ENCODE measurements at places on chromosomes 7 and 10.

DNA sequence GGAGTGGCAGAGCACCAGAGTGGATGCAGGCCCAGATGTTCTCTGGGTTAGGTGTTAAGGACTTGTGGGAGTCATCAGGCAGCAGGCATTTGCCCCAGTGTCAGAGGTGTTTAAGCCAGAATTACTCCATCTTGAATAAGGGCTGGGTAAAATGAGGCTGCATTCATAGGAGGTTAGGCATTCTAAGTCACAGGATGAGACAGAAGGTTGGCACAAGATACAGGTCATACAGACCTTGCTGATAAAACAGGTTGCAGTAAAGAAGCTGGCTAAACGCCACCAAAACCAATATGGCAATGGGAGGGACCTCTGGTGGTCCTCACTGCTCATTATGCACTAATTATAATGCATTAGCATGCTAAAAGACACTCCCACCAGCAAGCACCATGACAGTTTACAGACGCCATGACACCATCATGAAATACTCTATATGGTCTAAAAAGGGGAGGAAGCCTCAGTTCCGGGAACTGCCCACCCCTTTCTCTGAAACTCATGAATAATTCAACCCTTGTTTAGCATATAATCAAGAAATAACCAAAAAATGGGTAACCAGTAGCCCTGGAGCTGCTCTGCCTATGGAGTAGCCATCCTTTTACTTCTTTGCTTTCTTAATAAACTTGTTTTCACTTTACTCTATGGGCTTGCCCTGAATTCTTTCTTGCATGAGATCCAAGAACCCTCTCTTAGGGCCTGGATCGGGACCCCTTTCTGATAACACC is 882 bp upstream of the LRRC61 start:
- no peak for DNase-seq

GRCh38 chr7:142838461-142839213 is 16.2 kb upstream of the EPHB6 start:
- DNase-seq, result no peak

GRCh38 chr10:48768144-48768766 is 83.6 kb downstream of the WDFY4 start:
- no peak for DNase-seq

DNA sequence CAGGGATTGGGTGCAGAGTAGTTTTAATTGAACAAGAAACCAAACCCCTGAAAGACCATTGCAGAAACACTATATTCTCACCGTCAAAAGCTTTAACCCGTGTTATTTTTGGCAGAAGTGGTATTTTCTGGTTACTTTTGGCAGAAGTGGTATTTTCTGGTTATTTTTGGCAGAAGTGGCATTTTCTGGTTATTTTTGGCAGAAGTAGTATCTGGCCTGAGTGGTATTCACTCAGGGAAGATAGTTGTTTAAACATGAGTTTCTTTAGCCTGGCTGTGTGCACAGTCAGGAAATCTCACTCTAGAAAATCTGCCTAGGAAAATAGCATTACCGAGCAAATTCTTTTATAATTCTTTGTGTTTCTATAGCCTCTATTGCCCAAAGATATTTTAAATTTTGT is 322.7 kb downstream of the GFRA1 start:
- no peak for DNase-seq

DNA sequence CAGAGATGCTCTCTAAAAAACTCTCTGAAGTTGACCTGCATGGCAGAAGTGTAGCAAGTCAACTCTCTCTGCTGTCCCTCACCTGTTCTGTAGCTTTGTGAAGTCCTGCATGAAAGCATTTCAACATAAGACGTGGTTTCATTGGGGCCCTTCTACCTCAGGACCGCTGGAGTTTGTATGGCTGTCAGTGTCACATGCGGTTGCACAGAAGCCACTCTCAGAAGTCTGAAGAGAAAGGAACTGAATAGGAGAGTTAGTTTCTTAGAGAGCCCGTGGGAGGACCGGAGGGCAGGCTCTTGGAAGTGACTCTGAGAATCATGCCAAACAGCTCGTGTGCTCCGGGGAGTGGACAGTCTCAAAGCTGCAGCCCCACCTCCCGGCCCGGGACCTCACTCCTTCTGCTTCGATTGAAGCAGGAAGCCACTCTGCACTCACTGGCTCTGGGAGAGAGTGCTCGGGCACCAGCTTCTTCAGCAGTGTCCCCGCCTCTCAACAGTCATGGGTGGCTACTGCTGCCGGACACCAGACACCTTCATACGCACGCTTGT is 486.7 kb downstream of the SDK1 start:
- DNase-seq, result peak; percentile 34

GRCh38 chr7:128361411-128362379 is at the start of gene PRRT4:
PRRT4 (minus strand) TSS chr7:128361690.
- peak; percentile 39 for DNase-seq

DNA sequence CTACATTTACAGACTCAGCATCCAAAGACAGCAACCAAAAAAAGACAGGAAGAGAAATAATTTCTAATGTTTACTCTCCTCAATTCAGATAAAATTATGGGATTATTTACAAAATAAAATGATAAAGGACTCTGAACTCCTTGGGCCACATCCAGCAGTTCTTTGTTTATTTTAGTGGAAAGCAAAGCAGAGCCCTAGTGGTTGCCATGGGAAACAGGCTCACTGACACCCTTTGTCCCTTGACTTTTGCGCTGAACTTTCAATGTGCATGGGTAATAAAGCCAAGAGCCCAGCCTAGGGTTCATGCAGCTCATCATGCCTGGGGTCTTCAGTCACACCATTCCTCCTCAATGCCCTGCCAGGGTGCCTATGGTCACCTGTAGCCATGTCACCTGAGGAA is 442.6 kb upstream of the IGFBP3 start:
- DNase-seq, result peak; percentile 46

DNA sequence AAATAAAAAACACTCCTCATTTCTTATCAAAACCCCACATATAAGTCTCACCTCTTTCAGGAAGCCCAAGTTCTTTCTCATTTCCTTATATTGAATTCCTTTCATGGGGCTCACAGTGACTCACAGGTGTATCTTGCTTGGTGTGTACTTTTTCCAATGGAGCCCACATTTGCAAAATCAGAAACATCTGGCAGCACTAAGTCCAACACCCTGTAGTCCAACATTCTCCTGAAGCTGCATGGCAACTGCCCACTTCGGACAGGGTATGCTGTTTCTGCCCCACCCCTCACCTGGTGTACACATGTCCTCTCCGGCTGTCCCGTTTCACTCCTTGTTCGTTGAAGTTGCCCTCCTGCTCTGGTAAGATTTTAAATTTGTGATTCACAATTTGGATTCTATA is 544.1 kb downstream of the SORCS3 start:
- no peak for DNase-seq

GRCh38 chr10:71039551-71039950 is 151.2 kb upstream of the PCBD1 start:
- no peak for DNase-seq

DNA sequence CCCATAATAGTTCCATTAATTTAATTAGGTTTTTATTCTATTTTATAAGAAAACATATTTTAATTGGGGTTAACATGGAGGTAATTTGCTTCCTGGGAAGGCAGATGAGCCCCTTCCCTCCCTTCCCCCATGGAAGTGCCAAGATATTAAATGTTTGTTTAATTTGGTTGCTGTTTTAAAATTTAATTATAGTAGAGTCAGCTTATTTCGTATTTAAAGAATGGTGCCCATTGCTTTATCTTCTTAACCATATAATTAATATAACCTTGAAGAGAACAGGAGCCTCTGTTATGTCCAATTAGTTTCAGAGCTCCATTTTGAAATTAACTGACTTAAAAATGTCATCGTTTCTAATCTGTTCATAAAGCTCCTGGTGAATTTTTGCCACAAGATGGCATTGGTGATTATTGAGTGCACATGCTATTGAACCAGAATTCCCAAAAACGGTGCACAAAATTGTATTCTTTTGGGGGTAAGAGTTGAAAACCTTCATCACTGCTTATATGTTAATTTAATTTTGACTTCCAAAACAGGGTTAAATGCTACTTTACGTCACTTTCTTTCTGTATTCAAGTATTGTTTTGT is 26.0 kb downstream of the KLHDC10 start:
- no peak for DNase-seq

Measured in right lung (tissue), 10 donors.